ENCODE measurements at places on chromosomes 2 and 18.

DNA sequence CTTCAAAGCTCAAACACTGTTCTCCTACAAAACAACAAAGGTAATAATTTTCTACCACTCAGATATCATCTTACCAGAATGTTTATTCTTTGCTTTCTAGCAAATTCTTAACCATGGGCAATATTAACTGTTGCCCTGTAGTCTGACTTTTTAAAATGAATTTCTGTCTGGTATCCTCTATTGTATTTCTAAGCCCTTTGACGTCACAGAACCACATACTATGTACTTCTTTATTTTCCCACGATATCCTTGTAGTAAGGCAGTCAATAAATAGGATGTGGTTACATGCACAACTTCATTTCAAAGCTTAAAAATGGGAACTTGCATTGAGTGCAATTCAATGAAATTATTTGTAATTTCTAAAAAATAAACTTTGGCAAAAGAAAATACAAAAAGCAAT, 58.7 kb downstream of the THADA start:
- DNase-seq: no peak

GRCh38 chr18:22674272-22674671, 256.6 kb upstream of the CTAGE1 start:
- DNase-seq: no peak

DNA sequence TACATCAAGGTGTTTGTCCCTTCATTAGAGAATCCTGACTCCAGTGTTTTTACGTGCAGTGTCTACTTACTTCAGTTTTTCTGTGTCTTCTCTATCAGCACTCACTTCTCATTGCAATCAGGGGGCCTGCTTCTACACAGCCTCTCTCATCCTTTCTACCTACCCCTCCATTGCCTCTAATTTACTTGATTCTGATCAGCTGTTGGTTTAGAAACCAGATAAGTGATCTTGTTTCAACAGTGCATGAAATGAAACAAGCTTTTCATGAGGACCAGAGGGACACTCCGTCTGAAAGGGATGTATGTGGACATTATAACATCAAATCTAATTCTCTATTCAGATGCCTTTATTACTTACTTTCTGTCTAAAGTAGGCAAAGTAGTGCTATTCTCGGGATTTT, 136.9 kb downstream of the PRKCE start:
- no peak for DNase-seq

DNA sequence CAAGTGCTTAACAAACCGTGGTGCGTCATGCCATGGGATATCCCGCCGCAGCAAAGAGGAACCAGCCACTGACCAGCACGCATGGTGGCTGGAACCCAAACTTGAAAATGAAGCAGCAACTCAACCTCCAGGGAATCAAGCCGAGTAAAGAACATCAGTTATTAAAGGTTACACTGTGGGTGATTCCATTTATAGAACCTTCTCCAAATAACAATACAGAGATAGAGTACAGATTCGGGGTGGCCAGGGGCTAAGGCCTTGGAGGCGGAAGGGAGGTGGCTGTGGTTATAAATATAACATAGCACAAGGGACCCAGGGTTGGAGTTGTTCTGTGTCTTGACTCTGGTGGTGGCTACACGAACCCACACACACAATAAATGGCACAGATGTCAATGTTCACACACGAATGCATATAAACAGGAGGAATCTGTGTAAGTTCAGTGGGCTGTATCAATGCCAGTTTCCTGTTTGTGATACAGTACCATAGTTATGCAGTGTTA, 123.1 kb downstream of the EIPR1 start:
- no peak for DNase-seq

GRCh38 chr2:70070542-70071268, 16.6 kb upstream of the PCBP1 start:
- DNase-seq: peak; percentile 12

DNA sequence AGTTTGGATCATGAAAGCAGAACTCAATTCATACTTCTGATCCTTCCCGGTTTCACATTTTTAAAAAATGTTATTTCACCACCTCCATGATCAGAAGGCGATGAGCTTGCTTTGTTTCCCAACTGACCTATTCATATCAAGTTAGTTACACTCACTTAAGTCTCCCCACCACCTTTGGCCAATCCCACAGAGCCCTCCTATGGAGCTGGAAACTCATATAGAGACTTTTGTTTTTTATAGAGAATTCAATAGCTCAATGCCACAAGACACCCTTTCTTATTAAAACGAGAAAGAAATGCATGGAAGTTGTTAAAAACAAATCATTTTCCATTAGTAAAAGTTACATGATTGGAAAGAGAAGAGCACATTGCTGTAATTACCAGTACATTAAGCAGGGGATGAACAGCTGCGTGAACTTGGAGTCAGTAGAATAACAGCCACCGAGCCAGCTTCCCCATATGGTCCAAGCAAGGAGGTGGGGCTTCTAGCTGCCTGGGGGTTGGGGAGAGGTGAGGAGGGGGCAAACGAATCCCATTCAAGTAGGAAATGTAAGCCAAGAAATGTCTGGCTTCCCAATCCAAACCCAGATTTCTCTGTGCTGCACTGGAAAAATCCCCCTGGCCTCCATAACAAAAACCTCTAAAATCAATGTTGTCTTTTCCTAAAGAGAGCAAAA, 614.5 kb downstream of the IRS1 start:
- no peak for DNase-seq

DNA sequence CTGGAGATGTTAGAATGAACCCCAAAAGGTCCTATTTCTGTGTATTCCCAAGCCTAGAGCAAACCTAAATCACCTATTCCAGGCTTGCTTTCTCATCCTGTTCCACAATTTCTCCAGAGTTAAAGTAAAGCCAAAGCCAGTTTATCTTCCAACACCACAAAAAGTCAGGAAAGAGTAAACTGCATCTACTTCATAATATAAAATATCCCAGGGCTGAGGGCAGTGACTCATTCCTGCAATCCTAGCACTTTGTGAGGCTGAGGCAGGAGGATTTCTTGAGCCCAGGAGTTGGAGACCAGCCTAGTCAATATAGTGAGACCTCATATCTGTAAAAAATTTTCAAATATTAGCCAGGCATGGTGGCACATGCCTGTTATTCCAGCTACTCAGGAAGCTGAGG, 241.4 kb downstream of the CDH20 start:
- no peak for DNase-seq
